H9 (cell line): ENCODE measurements at places on chromosomes 4 and X. TPM values are rescaled to one million over a fixed set of nuclear protein-coding genes. Genes with fewer than 3 reads are reported as not detected.

- H3K4me3 ChIP-seq = no peak overlapping the region
- no peak for DNase-seq
- H3K36me3 ChIP-seq = peaks cover 6% of the 10 kb centered on the region; the same call in 1 of the 3 replicates
- peak overlapping the region; percentile 41 for H3K27ac ChIP-seq
- peaks cover 6% of the 10 kb centered on the region; the same call in 1 of the 2 replicates for H3K4me1 ChIP-seq
Observed at GRCh38 chr4:171022824-171023230, 790.4 kb upstream of the GALNTL6 start.

DNA sequence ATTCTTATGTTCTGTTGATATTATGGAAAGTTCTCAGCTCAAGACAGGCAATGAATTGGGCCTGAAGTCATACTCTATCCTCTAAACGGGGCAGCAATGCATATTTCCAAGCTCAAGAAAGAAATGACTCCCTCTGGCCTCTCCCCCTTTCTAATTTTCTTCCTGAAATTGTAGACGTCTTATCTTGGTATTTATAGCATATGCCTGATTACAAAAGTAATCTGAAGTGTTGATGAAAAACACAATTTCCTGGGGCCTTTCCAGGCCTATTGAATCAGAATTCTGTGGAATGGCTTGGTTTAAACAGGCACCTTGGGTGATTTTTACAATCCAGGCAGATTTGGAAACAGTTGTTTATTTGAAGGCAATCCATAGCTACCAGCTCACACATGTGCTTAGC, 21.4 kb upstream of the PGRMC2 start:
- no peaks in the 10 kb centered on the region for H3K27me3 ChIP-seq
- H3K27ac ChIP-seq = no peak overlapping the region
- no peak for DNase-seq
- H3K4me1 ChIP-seq = no peaks in the 10 kb centered on the region; the same call in 1 of the 2 replicates
- peaks cover 2% of the 10 kb centered on the region; the same call in 1 of the 3 replicates for H3K36me3 ChIP-seq

GPR119 gene
- not detected in 2 replicates for total RNA-seq

XIAP gene
- 35.2 and 40.5 TPM in 2 replicates for total RNA-seq

TRIM61 gene
- 0.52 and 0.68 TPM in 2 replicates for total RNA-seq
